ENCODE measurements at places on chromosomes 12 and 14. TPM values are rescaled to one million over a fixed set of nuclear protein-coding genes. Genes with fewer than 3 reads are reported as not detected.

GRCh38 chr12:116950628-116951325 is 40.0 kb downstream of the FBXW8 start:
- DNase-seq = no peak

DNA sequence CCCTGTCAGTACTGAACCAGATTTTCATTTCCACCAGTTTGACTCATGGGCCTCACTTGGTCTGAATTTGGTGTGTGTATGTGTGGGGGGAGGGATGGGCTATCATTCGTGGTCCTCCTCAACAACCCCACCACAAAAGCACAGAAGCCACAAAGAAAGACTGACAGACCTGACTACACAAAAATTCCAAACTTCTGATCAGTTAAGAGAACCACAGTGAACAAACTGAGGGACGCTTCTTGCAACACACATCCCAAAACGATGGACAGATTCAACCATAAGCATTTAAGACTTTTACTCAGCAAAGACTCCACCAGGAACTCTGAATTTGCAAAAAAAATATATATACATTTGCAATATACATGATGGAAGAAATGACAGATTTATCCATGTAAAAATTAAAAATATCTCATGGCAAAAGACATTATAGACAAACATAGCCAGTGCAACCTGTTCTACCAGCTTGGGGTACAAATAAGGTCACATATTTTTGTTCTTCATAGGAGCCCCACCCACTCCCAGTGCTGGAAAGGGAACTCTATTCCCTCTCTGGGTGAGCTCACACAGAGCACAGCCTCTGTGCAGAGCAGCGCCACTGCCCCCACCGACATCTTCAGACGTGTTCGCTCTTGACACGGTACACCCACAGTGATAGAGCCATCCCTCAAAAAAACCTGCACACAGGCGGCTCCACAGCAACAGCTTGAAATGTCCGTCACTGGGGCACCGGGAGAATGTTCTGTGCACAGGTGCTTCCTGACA is 49.7 kb downstream of the JAG2 start:
- no peak for DNase-seq

DNA sequence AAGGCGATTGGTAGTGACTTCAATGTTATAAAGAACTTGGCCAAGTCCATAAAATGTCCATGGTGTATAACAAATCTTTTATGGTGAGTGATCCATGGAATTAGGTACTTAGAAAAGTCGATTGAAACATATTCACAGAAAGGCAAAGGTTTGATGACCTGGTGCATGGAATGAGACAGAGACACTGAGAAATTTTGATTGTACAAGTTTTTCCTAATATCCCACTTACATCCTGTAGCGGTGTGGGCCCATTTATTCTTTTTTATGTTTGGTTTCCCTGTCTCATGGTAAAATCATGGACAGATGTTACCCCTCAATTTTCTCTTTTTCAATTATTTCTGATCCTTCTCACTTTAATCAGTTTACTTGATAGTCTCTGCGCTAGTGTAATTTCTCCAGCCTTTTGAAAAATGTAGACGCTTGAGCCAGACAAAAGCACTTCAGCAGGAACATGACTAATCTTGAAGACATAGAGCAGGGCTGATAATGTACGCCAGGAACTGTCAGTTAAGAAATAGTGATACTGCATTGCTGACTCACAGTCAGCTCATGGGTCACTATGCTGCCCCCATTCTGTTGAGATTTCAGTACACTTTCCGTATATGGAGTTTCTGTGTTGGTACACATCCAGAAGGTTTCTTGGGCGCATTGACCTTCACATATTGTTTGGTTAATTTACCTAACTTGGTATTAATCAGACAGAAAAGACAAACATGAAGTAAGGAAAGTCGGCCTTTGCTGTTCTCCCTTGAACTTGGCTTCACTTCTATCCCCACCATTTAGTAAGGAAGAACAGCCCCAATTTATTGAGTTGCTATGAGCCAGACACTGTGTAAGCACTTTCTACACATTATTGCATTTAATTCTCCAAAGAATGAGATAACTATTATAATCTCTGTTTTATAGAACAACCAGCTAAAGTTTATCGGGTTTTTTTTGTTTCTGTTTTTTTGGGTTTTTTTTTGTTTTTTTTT is 841.7 kb downstream of the DIO2 start:
- DNase-seq = no peak

Gene TESPA1
- not detected for polyA plus RNA-seq

DNA sequence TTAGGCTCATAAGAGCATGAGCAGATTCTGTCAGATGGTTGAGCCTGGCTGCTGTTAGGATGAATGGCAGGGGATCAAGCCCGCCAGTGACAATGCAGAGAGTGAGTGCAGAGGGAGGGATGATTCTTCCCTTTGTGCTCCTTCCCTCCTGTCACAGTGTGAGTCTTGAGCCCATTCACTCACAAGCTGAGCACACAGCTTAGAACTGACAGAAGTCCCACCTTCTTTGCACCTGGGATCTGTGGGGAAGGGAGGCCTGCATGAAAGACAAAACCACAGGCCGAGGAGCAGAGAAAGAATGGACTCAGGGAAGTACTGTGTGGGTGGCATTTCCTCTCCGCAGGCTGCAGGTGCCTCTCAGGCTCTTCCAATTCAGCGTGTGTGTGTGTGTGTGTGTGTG is 160.6 kb downstream of the KCNA5 start:
- DNase-seq = no peak
